Esophagus squamous epithelium (tissue), 5 donors: ENCODE measurements at places on chromosomes 6 and 20. TPM values are rescaled to one million over a fixed set of nuclear protein-coding genes. Genes with fewer than 3 reads are reported as not detected.

PKIG gene
- 80.1 TPM for total RNA-seq

WFDC5 gene
- 3.1 TPM for total RNA-seq

C6orf15 gene
- not detected for total RNA-seq

PRR3 gene
- 7.6 TPM for total RNA-seq

SLC52A3 gene
- total RNA-seq = 5.8 TPM
